ENCODE measurements at places on chromosomes 16 and 17. TPM values are rescaled to one million over a fixed set of nuclear protein-coding genes. Genes with fewer than 3 reads are reported as not detected.

CD79B gene
- 1.2 TPM for polyA plus RNA-seq

B4GALNT2 gene
- not detected for polyA plus RNA-seq

SLFN12L gene
- not detected for polyA plus RNA-seq

PRSS22 gene
- 59.5 TPM for polyA plus RNA-seq

TBC1D3B gene
- 3.9 TPM for polyA plus RNA-seq
